NCI-H460 (cell line): ENCODE measurements at places on chromosomes 7 and 10. TPM values are rescaled to one million over a fixed set of nuclear protein-coding genes. Genes with fewer than 3 reads are reported as not detected.

Gene RELN
- total RNA-seq: 0.23 and 0.57 TPM in 2 replicates

Gene WNT8B
- total RNA-seq: 0.10 TPM in 1 of 2 replicates, not detected in the other

Gene CDNF
- 0.69 TPM in 1 of 2 replicates, not detected in the other for total RNA-seq

- DNase-seq: no peak
These were observed 310.8 kb downstream of the MAGI2 start for GRCh38 chr7:79142706-79143105.

DNA sequence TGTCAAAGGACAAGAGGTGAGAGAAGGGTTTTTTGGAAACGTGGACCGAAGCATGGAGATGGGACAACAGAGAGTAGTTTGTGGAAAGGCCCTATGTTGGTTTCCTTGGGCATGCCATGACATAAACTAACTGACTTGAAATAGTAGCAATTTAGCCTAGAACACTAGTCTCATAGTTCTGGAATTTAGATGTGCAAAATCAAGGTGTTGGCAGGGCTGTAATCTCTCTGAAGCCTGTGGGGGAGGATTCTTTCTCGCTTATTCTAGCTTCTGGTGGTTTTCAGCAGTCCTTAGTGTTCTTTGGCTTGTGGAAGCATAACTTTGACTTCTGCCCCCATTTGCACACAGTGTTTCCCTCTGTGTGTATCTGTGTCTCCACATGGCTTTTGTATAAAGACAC lies 283.4 kb downstream of the GFRA1 start:
- no peak for DNase-seq

GRCh38 chr10:99360934-99361333 lies 31.8 kb downstream of the CNNM1 start:
- DNase-seq: no peak
